Activated CD4-positive, alpha-beta T cell treated with anti-CD3 and anti-CD28 coated beads, Interleukin-2, amount 50 U/mL, for 1 hour (primary cell): ENCODE measurements at places on chromosomes 3 and 15.

DNA sequence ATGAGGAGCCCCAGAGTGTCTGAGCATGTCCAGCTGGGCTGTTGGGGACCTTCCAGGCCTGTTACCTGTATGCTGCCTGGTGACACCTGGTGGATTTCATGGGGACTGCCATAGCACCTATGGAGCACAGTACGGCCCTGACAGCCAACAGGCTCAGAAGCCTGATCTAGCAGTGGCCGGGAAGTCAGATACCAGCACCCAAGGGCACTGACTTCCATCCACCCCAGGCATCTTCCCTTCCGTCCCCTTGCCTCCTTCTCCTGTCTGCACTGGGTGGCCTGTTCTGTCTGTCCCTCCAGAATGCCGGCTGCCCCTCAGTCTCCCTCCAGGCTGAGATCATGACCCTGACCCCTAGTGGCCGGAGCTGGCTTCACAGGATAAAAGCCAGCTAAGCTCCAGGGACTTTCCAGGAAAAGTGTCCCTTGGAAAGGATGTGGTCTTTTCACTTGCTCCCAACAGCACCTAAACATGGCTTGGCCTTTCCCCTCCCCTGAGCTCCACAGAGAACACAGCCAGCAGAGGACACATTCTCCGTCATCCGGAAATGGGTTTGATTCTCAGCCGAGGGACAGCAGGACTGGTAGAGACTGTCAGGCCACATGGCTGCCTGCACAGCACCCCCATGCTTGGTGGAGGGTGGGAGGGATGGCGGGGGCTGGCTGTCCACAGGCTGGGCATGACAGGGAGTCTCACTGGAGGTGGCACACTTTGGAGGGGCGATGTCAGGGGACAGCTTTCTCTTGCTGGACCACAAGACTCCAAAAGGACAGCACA lies 9.5 kb downstream of the RPS17 start:
- DNase-seq: peak; percentile 67

GRCh38 chr3:11709782-11710181 lies 66.1 kb upstream of the VGLL4 start:
- DNase-seq: no peak

GRCh38 chr3:129003578-129004112 lies 2.5 kb downstream of the EFCC1 start:
- DNase-seq: peak; percentile 55

DNA sequence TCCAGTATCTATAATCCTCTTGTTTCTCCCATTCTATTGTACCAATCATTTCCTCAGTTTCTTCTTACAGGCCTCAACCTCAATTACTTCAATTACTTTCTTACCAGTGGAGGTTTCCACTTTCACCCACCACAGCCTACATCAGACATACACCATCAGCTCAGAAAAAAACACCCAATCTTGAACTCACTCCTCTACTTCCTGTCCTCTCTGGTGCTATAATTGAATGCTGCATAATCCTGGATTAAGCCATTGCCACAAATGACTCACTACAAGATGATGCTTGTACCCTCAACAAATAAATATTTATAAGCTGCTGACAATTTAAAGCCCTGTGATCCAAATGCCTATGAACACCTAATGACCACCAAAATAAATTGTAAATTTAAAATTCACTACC lies 18.5 kb downstream of the RYK start:
- no peak for DNase-seq

- DNase-seq: no peak
These were observed 48.9 kb upstream of the SLC6A6 start for GRCh38 chr3:14353502-14353901.

DNA sequence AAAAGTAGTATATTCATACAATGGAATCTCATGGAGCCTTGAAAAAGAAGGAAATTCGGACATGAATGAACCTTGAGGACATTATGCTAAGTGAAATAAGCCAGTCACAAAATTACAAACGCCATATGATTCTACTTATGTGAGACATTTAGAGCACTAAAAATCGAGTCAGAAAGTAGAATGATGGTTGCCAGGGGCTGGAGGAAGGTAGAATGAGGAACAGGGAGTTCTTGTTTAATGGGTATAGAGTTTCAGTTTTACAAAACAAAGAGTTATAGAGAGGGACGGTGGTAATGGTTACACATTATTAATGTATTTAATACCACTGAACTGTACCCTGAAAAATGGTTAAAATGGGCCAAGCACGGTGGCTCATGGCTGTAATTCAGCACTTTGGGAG lies 19.5 kb downstream of the UBXN7 start:
- DNase-seq: no peak

DNA sequence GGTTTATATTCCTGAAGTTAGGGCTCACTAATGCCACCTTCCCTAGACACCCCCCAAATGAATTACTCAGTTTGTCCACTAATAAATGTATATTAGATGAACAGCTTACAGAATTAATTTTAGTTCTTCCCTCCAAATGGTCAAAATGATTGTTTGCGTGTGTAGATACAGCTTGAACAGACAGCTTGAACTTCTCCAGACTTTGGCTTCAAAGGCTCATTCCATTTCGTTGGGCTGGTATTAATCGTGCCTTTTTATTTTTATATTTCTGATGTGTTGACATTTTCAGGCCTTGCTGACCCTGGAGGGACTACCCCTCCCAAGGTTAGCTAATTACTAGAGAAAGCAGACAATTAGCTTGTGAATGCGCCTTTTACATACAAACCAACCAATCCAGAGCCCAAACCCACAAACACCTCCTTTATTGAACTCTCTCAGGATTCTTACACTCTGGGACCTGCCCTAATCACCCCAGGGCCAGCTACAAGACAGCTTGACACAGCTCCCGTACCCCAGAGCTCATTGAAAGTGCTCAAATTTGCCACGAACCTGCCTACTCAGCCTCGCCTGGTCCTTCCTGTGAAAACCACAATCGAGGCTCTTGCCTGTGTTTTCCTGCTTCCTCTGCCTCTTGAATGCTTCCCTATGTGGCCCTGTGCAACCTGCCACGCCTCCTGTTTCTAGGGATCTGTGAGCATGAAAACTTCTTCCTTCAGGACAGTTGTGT lies 40.3 kb downstream of the RPL22L1 start:
- DNase-seq: no peak

DNA sequence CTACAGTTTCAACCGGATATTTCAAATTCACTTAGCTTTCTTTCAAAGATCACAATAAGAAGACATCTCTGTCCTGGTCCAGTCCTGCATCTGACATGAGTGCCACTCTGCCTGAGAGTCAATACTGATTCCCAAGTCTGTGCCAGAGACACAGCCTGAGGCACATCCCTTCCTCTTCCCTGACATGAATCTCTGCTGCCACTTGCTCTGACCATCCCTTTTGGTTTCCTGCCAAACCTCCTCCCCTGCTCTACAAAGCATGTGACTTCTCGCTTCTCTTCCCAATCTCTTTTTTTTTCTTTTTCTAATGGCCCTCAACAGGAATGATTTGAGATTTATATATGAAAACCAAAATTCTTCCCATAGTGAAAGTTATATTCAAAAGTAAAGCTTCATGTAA lies 117.9 kb downstream of the MECOM start:
- DNase-seq: no peak

DNA sequence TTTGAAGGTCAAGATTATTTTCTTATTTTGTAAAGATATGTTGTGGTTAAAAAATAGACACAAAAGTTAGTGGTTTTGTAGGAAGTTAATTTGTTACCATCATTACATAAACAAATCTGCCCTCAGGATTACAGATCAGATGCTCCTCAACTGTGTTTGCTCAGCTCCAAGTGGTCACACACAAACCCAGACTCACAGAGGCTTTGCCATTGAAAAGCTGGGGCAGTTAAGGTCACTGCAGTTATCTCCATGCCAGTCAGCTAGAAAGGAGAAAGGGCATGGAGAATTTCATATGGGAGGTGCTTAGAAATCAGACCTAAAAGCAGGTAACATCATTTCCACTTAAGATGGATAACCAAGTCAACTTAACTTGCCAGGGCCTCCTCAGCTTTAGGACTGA lies 825.7 kb upstream of the GBE1 start:
- DNase-seq: no peak

GRCh38 chr3:108471426-108471825 lies 39.0 kb downstream of the MYH15 start:
- no peak for DNase-seq

GRCh38 chr3:10772271-10773161 lies 43.5 kb upstream of the SLC6A11 start:
- no peak for DNase-seq

DNA sequence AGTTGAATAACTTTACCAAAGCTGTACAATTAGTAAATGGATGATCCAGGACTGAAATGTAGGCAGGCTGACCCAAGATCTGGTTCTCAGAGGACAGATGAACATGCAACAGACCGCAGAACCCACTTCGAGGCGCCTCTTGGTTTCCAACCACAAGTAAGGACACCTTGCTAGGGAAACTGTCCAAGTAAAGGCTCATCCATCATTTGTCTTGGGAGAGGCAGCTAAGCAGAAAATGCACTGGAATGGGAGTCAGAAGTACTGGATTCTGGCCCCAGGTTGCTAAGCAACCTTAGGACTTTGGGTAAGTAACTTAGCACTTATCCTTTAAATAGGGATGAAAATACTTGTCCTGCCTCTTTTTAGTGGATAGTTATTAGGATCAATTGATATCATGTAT lies 366.3 kb upstream of the LRRC3B start:
- DNase-seq: no peak

DNA sequence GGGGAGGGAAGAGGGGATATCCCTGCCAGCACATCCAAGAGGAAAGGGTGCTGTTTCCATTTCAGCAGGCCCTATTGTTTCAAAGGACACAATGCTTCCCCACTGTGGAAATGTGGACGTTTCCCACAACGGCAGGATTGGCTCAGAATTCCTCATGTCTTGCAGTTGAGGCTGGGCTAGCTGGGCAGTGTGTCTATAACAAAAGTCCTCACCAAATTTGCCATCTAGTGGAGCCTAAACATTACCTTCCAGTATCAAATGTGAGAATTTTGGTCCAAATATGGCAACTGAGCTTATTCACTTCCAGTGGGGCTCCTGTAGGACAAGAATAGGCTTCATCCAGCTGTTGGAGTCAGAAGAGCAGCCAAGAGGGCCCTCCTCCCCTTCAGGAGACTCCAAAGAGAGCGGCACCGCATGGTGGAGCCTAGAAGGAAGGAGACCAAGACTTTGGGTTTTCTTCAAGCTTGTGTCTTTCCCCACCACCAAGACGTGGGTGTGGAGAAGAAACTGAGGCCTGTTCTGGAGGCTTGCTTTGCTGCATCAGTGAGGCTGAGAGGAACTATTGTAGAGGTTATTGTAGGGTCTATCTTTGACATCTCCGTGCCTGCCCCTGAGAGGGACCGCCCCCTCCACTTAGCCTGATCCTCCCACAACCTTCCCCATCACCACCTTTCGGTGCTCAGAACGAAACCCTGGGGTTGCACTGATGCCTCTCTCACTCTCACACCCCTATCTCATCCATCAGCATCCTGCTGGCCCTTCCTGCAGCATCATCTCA lies 45.3 kb upstream of the SLCO2A1 start:
- no peak for DNase-seq

GRCh38 chr3:40258555-40258954 lies 51.0 kb upstream of the EIF1B start:
- DNase-seq: no peak

GRCh38 chr15:68554721-68555678 lies 23.8 kb upstream of the CORO2B start:
- no peak for DNase-seq

DNA sequence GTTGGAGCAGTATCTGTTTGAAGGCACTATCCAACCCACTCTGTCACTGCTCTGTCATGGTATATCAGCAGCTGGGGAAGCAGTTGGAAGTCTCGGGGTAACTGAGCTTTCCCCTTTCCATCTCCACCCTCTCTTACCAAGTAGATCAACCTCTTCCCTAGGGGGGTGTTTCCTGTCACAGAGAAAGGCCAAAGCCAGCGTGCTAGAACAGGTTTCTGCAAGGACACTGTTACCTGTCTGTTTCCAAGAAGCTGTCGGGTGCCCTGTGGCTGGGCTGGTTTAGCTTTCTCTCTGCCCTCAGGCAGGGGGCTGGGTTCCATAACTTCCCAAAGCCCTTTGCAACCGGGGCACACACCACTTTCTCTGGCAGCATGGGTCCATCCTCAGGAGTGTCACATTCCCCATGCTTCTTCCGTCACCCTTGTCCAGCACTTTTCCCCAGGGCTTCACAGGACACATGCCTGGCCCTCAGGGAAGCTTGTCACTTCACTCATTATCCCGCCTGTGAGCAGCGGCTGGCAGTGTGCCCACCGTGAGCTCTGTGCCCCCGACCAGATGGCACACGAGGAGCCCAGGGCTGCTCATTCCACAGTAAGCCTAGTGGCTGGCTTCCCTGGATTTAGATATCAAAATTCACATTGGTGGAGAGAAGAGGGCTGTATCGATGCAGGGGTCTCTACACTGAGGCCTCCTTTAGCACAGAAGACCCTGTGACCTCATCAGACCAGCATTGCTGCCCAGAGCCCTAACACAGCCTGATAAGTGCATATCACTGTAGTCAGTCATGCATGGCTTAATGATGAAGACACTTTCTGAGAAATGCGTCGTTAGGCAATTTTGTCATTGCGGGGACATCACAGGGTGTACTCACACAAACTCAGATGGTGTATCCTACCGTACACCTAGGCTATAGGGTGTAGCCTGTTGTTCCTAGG lies 205.8 kb downstream of the SLCO3A1 start:
- DNase-seq: no peak

- DNase-seq: no peak
These were observed 125.6 kb downstream of the PLCH1 start for GRCh38 chr3:155619118-155619915.

- DNase-seq: no peak
These were observed 37.4 kb downstream of the SUSD5 start for GRCh38 chr3:33181229-33181628.

- DNase-seq: peak; percentile 47
These were observed 433.8 kb upstream of the SUCLG2 start for GRCh38 chr3:68088216-68088615.

GRCh38 chr3:83317605-83318004 lies 1556.2 kb upstream of the GBE1 start:
- DNase-seq: no peak
